NCI-H1694 (cell line): ENCODE measurements at places on chromosomes 1 and 21.

DNA sequence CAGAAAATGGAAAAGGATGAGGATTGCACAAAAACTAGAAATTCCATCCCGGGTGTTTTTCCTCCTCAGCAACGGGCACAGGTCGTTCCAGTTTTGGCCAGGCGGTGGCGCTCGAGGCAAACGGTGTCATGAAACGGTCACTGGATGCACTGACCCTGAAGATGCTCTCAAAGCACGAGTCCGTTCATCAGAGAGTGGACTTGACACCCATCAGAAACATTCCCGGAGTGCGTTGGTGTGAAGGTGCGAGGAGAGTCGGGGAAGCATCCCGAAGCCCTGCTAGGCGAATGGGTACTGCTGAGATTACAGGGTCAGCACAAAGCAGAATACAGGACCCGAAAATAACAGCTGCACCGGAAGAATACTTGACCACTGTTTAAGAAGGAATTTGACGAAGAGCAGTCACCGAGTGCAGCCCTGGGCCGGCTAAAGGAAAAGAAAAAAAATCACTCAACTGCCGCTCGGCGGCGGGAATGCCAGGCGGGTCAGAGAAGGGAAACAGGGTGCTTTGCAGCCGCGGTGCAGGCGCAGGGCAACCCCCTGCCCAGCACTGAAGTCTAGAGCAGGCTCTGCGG is 71.7 kb upstream of the ETS2 start:
- DNase-seq, result peak; percentile 29

GRCh38 chr1:74937176-74937575 is 197.0 kb upstream of the LHX8 start:
- DNase-seq, result peak; percentile 72

GRCh38 chr1:96309783-96310182 is 411.8 kb upstream of the PTBP2 start:
- DNase-seq, result no peak

DNA sequence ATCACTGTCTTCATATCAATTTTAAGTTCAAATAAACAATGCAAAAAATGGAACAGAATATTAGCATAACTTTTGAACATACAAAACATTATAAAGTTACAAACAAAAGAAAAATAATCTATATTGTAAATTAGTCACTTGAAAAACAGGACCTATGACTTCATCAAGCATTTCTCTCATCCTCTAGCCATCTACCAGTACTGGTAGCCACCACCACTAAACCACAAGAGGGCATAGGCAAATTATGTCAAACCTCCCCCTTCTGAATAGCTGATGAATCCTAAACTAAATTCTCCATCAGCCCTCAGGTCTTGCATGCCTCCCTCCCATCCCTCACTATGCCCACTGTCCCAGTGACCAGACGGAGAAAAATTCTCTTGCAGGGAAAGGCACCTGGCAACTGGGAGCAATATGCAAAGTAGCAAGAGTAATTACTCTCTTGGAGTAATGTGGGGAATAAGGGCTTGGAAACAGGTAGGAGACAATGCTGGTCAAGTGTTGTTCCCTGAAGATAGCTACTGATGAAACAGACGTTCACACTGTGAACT is 37.1 kb downstream of the SSX2IP start:
- no peak for DNase-seq

GRCh38 chr1:184300446-184300845 is 86.4 kb upstream of the C1orf21 start:
- no peak for DNase-seq

- peak; percentile 36 for DNase-seq
Measured at GRCh38 chr1:204258213-204259115, 44.7 kb upstream of the GOLT1A start.

DNA sequence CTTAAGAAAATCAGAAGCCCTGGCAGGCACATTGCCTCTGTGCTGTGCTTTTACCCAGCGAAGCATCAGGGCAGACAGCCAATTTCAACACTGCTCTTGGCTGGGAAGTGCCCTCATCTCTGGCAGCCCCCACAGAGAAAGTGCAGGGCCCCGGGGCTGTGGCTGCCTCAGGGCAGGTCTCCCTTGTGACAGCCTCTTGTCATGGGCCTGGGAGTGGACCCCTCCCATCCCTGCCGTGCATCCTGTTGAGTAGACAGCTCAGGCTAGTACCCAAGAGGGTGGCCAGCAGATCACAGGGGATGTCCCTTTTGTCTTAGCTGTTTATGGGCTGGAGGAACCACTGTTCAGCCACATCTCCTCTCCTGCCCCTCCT is 23.3 kb downstream of the TTC34 start:
- DNase-seq, result no peak

- DNase-seq, result no peak
Measured at GRCh38 chr1:155079210-155079486, 511 bp downstream of the EFNA3 start.

- DNase-seq, result no peak
Measured at GRCh38 chr1:160975026-160975425, 20.4 kb upstream of the ITLN2 start.

- DNase-seq, result no peak
Measured at GRCh38 chr1:56501888-56502287, 77.5 kb downstream of the PLPP3 start.

GRCh38 chr1:21217812-21218596 is 41.3 kb upstream of the EIF4G3 start:
- DNase-seq, result peak; percentile 8

GRCh38 chr1:110083866-110084226 is 13.4 kb upstream of the ALX3 start:
- DNase-seq, result no peak

DNA sequence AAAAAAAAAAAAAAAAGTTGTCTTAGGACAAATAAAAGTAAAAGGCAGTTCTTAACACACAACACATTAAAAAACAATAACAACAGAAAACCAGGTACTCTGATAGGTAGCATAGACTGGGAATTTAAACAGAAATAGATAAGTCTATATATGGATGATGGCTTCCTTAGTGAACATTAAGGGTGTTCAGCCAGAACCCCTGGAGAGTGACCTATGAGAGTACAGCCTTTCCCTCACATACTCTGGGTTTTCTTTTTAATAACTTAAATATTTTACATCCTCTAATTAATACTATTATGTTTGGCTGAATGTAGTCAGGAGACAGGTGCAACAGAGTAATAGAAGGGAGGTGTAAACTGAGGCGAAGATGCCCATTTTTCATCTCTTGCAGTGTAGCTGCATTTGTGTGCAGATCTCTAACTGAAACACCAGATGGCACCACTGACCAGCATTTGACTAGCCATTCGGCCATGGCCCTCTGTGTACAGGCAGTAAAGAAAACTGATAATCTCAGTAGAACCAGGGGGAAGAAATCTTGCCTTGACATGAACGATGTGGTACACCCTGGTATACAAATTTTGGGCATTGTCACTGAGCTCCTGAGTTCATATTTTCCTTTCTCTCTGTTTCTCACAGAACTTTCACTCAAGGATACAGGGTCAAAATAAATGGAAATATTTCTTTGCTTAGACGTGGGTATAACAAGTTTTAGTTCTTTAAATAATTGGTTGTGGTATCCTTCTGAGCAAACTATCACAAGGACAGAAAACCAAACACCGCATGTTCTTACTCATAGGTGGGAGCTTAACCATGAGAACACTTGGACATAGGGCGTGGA is 7.6 kb downstream of the TTF2 start:
- DNase-seq, result peak; percentile 33

GRCh38 chr1:174569240-174569639 is 121.5 kb downstream of the GPR52 start:
- no peak for DNase-seq

GRCh38 chr1:36106269-36106668 is 17.6 kb downstream of the ADPRS start:
- no peak for DNase-seq

DNA sequence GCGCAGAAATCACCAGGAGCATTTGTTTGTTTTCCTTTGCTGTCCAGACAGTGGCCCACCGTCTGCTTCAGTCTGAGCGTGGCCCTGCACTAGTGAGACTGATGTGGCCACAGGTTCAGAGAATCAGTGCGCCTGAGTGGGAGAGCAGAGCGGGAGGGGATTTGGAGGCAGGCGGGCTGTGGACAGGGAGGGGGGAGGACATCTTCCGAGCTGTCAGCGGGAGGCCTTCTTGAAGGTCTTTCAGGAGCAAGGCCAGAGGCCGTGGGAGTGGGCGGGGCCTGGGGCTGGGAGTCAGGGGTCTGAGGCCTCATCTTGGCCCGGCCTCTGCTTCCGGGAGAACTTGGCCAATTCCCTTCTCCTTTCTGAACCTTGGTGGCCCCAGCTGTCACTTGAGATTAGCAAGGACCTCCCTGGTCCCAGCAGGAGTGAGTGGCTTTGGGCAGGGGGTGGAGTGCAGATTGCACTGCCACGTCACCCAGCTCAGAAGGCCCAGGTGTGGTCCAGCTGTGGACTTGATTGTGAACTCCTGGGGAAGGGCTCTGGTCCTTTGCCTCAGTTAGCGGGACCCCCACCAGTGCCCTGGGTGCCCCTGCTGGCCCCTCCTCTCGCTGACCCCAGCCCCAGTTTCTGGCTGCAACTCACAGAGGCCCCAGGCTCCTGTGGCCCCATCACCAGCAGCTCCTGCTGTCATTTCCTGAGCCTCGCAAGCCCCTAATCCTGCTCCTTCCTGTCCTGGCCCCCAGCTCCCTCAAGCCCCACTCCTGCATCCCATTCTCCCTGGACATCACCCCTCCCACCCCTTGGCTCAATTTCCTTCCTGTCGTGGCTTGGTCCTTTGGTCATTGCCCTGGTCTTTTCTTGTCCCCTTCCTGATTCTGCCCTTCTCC is 8.4 kb downstream of the TNFRSF1B start:
- no peak for DNase-seq

GRCh38 chr1:179087665-179088064 is 5.8 kb downstream of the TOR3A start:
- DNase-seq, result no peak

DNA sequence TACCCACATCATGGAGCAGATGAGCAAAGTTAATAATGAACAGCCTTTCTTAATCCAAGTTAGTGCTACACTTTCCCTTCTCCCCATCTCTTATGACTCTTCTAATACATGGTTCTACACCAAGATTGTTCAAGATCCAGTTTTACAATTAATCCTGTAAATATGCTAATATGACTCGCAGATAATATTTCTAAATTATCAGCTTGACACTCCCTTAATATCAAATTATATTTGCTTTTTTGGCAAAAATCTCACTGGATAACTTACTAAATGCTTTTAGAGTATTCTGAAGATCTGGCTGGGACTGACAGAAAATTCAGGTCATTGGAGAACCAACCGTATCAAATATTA is 24.4 kb upstream of the CR1L start:
- no peak for DNase-seq

DNA sequence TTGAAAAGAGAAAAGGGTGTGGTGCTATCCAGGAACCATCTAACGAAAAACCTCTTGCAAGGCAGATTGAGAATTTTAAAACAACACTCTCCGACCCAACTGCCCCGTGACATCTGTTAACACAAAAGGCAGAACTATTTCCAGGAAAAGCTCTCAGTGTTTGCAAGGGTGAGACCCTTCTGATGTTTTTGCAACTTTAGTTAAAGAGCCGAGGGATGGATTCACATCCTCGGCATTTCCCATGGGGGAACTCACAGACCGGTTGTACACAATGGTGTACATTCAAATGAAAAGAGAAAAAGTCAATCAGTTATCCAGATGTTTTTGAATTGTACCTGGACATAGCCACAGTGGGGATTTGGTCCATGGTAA is 120.0 kb downstream of the NGF start:
- no peak for DNase-seq

GRCh38 chr1:215290018-215290417 is 207.5 kb downstream of the KCNK2 start:
- DNase-seq, result no peak

- peak; percentile 75 for DNase-seq
Measured at GRCh38 chr1:77126307-77126706, 92.9 kb downstream of the PIGK start.

DNA sequence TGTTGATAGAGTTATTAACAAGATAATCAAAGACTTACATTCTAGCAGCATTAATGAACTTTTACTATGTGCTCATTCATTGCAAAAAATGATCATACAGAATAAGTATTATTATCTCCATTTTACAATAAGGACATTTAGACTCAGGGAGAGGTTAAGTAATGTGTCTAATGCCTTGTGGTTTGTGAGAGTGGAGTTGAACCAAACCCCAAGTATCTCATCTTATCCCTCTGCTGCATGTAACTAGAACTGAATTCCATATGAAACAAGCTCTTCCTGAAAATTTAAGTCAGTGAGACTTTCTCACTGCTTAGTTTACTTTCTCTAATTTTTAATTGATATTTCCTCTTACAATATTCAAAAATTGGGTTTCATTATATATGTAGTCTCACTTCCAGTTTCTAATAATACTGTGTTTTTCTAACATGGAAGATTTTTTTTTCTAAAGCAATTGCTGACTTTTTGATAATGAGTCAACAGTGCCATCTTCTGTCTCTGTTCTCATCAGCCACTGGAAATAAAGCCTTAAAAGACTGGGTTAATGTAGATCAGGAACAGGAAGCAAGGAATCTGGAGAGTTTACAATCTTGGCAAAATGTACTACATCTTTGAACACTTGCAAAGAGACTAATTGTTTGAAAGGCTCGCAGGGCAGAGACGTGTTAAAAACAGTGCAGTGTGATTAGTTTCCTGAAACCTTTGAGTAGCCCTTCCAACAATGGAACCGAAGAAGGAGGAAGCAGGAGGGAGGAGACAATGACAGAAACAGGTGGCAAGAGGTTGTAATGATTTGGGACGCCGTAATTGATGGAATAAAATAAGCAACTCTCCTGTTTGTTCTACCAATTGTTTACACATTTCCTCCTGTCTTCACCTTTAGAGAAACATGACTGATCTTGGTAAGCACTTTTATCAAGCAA is 567.6 kb downstream of the MRPL39 start:
- DNase-seq, result peak; percentile 65

DNA sequence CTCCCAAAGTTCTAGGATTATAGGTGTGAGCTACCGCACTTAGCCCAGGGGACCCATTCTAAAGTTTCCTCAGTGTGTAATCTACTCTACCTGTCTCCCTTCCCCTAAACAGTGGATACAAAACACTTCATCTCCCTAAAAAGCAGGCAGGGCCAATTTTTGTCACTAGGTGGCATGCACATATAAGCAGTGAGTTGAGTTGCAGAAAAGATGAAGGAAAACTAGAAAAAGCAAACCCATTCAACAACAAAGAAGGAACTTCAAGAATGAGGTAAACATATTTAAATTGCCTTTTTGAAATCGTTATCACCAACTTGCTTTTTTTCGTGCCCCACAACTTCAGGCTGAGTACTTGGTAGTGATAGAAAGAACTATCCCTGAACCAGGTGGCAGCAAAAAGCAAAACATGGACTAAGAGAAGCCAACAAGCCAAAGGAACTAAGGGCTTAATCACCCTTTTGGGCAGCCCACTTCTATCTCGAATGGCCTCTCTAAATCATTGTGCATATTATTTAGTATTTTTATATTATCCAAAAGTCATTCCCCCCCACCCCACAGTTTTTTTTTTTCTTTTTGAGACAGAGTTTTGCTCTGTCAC is 19.7 kb upstream of the ALDH9A1 start:
- DNase-seq, result peak; percentile 39

DNA sequence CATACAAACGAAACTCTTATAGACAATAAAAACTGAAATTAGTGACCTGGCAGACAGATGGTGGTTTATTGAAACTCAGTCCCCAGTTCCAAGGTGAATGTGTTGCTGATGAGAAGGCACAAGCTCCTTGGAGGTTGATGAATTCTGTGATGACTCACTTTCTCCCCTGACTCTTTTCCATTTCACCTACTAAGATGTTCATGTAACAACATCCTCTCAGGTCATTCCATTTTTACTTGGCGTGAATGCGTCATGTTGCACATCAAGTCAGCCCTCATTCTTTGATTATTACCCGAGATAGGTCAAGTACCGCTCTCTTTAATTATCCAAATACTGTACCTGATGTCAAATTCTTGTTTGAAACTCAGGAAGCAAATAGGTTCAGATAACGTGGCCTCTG is 10.1 kb upstream of the IL10RB start:
- no peak for DNase-seq

GRCh38 chr1:6322161-6322560 is 61.3 kb upstream of the GPR153 start:
- DNase-seq, result no peak
